ENCODE measurements at places on chromosomes 12 and 14.

- H3K4me1 ChIP-seq, result peaks cover 17% of the 10 kb centered on the region
- no peak for DNase-seq
- no peak overlapping the region for H3K4me3 ChIP-seq
- peak overlapping the region; percentile 81 for H3K27ac ChIP-seq
Measured at GRCh38 chr14:93959239-93960107, 16.9 kb downstream of the ASB2 start.

GRCh38 chr14:37443461-37443860 is 151.6 kb downstream of the FOXA1 start:
- no peak for DNase-seq
- no peaks in the 10 kb centered on the region for H3K4me1 ChIP-seq

- no peak overlapping the region for H3K27ac ChIP-seq
- no peaks in the 10 kb centered on the region for H3K27me3 ChIP-seq
- no peaks in the 10 kb centered on the region for H3K4me1 ChIP-seq
- no peak overlapping the region for H3K4me3 ChIP-seq
- H3K36me3 ChIP-seq, result peaks cover 3% of the 10 kb centered on the region
Measured at GRCh38 chr12:43325786-43326185, 226.2 kb downstream of the ADAMTS20 start.

- no peaks in the 10 kb centered on the region for H3K36me3 ChIP-seq
- H3K4me3 ChIP-seq, result no peak overlapping the region
- H3K27ac ChIP-seq, result no peak overlapping the region
- H3K27me3 ChIP-seq, result no peaks in the 10 kb centered on the region
- no peak for DNase-seq
Measured at GRCh38 chr14:35287431-35288013, 4.7 kb upstream of the PSMA6 start.

DNA sequence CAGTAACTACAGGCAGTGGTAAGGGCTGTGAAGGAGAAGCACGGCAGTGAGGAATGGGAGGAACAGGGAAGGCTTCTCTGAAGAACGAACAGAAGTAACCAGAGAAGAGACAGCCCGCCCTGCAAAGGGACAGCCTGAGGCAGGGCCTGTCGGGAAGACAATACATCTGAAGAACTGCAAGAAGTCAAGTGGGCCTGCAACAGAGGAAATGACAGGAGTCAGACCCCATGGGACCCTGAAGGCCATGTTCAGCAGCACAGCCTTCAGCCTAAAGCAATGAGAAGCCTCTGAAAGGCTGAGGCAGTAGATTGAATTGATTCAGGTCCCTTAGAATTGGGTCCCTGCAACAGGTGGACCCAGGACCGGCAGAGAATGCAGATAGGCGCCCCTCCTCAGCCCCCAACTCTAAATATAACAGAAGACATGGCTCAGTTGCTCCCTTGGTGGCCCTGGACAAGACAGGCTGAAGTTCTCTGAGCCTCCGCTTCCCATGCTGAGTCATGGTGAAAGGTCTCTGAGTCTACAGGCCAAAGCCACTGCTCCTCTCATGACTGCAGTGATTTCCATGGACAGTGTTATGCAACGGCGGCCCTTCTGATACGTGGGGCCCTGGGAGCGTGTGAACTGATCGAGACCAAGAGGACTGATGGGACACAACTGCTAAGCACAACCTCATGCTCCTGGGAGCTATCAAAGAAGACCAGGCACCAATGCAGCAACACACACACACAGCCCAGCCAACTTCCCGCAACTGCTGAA is 10.8 kb upstream of the ACTR6 start:
- peak; percentile 43 for DNase-seq
- H3K27ac ChIP-seq, result no peak overlapping the region
- H3K27me3 ChIP-seq, result no peaks in the 10 kb centered on the region

All from type B pancreatic cell (in vitro differentiated cells).